CD4-positive, alpha-beta T cell treated with Interleukin-1 beta for 1 hour (primary cell): ENCODE measurements at places on chromosomes 7 and 10.

GRCh38 chr7:130896898-130897514 is 163.0 kb upstream of the KLF14 start:
- DNase-seq: peak; percentile 80

- peak; percentile 24 for DNase-seq
These were observed 3.0 kb upstream of the MCM10 start for GRCh38 chr10:13158401-13158800.

DNA sequence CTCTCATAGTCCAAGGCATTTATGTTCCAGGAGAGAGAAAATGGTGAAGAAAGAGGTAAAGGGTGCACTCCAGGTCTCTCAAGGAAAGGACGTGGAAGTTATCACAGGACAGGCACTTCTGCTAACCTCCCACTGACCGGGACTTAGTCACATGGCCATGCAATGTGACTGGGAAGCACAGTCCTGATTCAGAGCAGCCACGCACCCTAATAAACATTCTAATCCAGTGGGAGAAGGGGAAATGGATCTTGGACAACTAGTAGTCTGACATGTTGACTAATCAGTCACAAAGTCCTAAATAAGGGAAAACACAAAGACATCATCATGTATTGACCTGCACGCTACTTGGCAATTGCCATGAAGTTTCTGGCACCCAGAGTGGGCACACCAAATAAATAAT is 417.5 kb upstream of the ZMIZ1 start:
- no peak for DNase-seq

DNA sequence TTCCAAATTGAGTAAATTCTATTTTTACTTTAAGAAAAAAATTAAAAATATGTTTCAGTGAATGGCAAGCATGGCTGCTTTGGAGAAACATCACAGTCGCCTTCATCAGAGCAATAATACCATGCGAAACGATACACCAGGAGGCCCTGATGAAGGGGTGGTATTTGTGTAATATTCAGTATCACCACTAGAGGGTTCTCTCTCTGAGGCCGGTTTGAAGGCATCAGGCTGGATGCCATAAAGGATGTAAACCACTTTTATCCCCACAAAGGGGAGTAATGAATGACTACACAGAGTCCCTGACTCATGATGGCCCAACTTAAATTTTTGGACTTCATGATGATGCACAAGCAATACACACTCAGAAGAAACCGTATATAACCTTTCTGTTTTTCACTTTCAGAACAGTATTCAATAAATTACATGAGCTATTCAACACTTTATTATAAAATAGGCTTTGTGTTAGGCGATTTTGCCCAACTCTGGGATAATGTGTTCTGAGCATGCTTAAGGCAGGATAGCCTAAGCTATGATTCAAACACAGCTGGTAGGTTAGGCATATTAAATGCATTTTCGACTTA is 95.5 kb downstream of the PPP1R17 start:
- no peak for DNase-seq

DNA sequence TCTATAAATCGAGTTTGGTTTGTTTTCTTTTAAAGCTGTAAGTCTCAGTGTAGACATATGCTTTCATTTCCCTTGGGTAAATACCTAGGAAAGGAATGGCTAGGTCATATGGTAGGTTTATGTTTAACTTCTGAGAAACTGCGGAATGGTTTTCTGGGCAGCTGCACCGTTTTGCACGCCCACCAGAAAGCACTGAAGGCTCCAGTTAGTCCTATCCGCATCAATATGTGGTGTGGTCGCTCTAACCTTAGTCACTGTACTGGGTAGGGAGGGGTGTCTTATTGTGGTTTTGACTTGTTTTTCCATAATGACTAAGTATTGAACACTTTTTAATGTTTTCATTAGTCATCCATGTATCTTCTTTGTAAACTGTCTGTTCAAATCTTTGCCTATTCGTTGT is 279.5 kb upstream of the AKR1E2 start:
- DNase-seq: no peak

- DNase-seq: peak; percentile 29
These were observed 65.0 kb downstream of the DNAJC12 start for GRCh38 chr10:67772894-67773511.

DNA sequence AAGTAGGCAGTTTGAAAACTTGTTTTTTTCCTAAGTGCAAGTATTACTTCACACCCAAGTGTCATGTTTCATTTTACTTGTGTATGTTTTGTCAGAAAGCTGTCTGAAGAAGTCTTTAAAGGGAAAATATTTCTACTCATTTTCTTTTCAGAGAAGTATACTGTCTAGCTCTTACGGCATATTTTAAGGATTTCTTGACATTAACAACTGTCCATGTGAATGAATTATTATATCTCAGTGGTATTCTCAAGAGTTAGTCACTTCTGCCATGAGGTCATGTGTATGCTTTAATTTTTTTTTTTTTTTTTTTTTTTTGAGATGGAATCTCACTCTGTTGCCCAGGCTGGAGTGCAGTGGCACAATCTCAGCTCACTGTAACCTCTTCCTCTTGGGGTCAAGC is 229.5 kb downstream of the BICC1 start:
- no peak for DNase-seq

GRCh38 chr10:121681997-121682687 is 83.9 kb upstream of the FGFR2 start:
- DNase-seq: no peak

- DNase-seq: no peak
These were observed 35.7 kb downstream of the ITIH2 start for GRCh38 chr10:7738536-7739407.
